Thyroid gland (tissue), 4 donors: ENCODE measurements at places on chromosomes 16 and 17. TPM values are rescaled to one million over a fixed set of nuclear protein-coding genes. Genes with fewer than 3 reads are reported as not detected.

GRCh38 chr17:55769625-55770000 is 18.8 kb downstream of the PCTP start:
- DNase-seq, result no peak

Gene ARL2BP
- 68.9 TPM for total RNA-seq

Gene TNS4
- total RNA-seq, result 22.6 TPM

DNA sequence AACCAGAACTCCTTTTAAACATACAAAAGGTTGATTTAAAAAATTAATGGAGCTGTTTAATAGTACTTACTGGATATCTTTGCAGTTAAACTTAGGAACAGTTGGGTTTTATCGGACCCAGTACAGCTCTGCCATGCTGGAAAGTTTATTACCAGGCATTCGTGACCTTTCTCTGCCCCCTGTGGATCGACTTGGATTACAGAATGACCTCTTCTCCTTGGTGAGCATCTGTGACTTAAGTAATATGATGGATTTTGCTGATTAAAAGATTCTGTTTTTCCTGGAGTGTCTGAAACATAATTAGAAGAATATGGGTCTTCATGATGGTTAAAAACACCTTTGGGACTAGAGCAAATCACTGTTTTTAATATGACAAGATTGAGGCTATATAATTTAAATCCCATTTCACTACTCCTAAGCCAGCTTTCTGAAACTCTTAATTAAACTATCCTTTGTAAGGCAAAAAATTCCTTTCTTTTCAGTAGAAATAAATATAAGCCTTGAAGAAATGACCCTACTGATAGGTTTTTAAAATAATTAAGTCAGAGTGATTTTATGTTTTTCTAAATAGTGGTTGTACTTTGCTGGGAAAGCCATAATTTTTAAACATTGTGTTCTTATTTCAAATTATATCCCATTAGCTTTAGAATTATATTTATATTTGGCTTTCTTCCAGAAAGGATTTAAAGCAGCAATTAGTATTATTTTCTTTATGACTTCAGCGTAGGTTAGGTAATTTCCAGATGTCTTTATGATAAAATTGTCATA is 45.7 kb upstream of the KPNB1 start:
- no peak for DNase-seq

GRCh38 chr16:11603331-11603750 is 16.6 kb upstream of the LITAF start:
- DNase-seq, result no peak

- DNase-seq, result peak; percentile 27
These were observed 7.3 kb upstream of the DDX52 start for GRCh38 chr17:37650419-37651003.

GRCh38 chr16:66509576-66509975 is 40.3 kb downstream of the TK2 start:
- DNase-seq, result no peak

DNA sequence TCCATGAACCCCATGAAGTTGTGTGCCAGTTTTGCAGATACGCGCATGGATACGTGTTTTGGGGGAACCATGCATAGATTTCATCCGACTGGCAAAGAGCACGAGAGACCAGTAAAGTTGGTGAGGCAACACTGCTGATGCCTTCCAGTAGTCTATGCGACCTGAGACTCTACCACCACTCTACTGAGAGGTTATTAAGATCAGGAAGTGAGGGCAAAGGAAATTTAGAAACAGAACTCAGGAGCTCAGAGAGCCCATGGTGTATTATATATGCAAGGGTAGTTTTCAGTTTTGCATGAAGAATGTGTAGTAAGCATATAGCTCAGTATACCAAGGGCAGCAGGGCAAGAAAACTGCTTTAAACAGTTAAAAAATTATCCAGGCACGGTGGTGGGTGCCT is 4.2 kb downstream of the SLX4 start:
- DNase-seq, result no peak

DNA sequence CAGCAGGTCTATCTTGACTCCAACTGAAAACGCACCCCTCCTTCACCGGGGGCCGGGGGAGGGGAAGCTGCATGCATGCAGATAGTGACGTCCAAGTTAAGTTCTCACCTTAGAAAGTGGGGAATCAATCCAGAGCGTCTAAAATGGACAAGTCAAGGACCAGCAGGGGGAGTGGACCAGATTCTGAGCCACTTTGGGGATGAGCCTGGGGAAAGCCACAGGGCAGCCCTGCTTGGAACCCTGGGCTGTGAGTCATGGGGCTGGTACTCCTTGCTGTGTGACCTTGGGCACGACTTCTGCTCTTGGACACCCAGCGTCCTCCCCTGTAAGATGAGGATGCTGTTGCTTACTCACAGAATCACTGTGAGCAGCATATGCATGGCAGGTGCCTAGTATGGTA is 9.1 kb downstream of the TNFRSF13B start:
- DNase-seq, result no peak

GRCh38 chr17:66167189-66167815 is 24.6 kb downstream of the CEP112 start:
- DNase-seq, result no peak

GRCh38 chr16:88700636-88701482 is 5.3 kb downstream of the RNF166 start:
- DNase-seq, result peak; percentile 73

DNA sequence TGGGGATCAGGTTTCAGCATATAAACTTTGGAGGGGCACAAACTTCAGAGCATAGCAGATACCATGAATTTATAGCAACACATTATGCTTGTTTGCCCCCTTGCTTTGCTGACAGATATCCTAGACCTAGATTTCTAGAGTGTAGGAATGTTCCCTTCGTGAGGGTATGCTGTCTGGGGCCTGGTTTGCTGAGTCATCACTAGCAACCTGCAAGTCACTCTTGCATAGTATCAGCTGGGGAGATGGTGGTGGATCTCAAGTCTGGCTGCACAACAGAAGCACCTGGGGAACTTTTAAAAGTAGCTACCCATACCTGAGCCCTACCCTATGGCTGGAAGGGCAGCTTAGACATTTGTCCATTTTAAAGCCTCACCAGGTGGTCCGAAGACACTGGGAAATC is 22.3 kb upstream of the HSBP1 start:
- DNase-seq, result no peak

Gene ITGA3
- 188 TPM for total RNA-seq

- DNase-seq, result no peak
These were observed 9.0 kb upstream of the PHAF1 start for GRCh38 chr16:67100569-67101310.

Gene CACNG3
- total RNA-seq, result not detected

Gene CACNG5
- total RNA-seq, result not detected

GRCh38 chr17:74780443-74781238 is 4.5 kb upstream of the NAT9 start:
- DNase-seq, result no peak

- DNase-seq, result no peak
These were observed 229.6 kb upstream of the TNRC6C start for GRCh38 chr17:77728871-77729270.

Gene C16orf89
- 267 TPM for total RNA-seq

GRCh38 chr16:85891776-85892166 is 7.2 kb upstream of the IRF8 start:
- peak; percentile 31 for DNase-seq

Gene ODAD4
- total RNA-seq, result 8.2 TPM

DNA sequence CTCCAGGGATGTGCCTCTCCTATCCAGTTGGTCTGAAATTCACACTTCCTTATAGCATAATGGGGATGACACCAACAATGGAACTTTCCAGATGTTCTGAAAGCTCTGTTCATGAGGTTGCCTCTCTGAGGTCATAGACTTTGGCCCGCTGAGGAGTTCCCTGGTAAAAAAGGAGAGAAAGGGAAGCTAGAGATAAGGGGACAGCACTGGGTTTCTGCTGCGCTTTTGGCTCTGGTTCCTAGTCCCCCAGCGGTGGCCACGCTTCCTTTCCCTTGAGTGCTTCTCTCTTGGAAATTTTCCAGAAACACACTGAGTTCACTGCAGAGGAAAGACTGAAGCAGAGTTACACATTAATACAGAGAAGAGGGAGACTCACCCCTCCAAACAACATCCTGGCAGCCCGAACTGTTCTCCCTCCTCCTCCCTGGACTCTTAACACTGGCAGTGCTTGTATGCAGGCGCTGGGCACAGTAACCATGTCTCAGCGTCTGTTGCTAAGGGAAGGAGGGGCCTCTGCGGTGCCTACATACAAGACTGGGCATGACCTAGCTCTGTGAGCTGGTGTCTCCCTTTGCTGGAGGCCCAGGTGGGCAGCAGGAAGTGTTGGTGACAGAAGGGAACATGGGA is at the start of gene DNAH3:
TSS of gene DNAH3 (minus strand) at position 472 of the 627 bp plus-strand sequence. CDS start 527 bp downstream, outside the sequence.
- DNase-seq, result peak; percentile 82

- DNase-seq, result no peak
These were observed 1.7 kb downstream of the PSMD11 start for GRCh38 chr17:32445971-32446370.

- DNase-seq, result no peak
These were observed 15.2 kb downstream of the TRAF7 start for GRCh38 chr16:2170587-2171435.

DNA sequence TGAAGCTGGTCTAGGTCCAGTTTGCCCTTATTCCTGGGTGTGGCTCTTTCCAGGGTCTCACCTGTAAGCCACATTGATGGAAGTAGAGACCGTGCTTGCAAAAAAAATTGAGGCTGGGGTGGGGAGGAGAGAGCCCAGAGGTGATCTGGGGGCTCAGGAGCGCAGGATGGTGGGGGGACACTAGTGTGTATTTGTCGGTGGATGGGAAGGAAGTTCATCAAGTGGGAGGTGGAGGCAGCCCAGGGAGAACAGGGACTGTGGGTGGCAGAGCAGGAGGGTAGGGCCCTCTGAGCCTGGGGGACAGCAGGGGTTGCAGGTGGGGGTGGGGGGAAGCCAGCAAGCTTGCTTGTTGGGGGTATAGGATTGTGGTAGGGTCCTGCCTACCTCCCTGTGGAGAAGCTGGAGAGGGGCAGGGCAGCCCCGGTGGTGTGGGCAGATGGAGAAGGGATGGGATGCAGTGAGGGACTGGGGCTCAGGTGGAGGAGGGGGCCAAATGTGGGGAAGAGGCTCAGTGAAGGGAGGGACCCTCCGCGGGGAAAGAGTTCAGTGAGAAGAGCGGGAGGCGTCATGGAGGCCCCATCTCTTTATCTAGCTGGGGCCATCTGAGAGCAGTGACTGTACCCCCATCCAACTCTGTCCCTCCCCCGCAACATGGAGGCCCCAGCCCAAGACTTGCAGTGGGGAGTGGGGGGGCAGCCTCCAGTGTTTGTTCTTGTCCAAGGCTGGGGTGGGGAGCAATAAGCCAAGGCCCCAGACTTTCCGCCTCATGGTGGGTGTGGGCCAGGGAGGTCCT is 17.2 kb upstream of the TMEM92 start:
- DNase-seq, result no peak

- DNase-seq, result no peak
These were observed 49.7 kb downstream of the STAT3 start for GRCh38 chr17:42338427-42338985.

Gene KRTAP9-8
- total RNA-seq, result not detected
